ENCODE measurements at places on chromosomes 7 and 10.

DNA sequence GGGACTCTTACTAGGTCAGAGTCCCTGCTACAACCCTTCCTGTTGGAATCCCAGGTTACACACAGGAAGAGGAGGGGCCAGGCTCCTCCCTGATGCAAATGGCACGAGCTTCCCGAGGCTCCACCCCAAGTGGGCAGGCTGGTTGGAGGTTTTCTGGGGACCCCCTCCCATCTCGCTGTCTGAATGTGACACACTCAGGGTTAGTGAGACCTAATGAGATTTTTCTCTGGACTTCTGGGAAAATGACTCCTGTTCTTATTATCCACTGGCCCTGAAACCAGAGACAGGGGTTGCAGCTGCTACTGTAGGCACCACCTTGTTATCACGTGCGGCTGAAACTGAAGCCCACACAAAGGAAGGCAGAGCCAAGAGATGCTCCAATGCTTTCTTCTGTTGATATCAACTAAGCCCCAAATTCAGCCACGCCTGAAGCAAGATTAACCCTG is 103.3 kb downstream of the FAM107B start:
- DNase-seq = no peak

DNA sequence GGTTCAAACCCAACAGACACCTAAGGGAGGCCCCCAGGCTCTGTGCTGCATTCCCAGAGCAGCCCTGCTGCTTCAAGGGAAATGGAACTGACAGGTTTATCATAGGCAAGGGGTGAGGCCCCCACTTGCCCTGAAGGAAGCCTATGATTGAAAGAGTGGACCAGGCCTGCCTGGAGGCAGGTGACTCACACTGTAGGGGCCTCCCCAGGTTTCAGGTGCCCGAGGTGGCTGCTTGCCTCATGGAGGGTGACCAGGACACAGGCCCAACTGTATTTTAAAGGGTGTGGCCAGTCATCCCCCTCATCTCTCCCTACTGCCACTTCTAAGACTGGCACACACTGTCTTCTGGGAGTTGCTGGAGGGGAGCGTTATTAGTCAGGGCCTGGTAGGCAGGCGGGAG is 85.4 kb downstream of the ATXN7L1 start:
- no peak for DNase-seq

DNA sequence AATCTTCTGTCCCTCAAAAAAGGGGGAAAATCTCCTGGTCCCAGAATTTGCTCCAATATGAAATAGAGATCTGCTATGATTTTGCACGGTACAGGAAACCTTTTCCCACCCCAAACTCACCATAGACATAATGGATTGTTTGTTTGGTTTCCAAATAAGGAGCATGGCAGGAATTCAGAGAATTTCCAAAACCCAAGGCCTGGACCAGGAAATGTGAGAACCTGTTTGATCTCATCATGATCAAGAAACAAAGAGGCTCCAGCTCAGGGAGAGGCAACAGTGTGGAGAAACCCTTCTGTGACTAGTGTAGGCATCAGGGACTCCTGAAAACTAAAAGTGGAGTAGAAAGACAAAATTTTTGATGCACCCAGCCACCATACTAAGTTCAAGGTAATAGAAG is 1548.1 kb upstream of the LRRTM3 start:
- no peak for DNase-seq

DNA sequence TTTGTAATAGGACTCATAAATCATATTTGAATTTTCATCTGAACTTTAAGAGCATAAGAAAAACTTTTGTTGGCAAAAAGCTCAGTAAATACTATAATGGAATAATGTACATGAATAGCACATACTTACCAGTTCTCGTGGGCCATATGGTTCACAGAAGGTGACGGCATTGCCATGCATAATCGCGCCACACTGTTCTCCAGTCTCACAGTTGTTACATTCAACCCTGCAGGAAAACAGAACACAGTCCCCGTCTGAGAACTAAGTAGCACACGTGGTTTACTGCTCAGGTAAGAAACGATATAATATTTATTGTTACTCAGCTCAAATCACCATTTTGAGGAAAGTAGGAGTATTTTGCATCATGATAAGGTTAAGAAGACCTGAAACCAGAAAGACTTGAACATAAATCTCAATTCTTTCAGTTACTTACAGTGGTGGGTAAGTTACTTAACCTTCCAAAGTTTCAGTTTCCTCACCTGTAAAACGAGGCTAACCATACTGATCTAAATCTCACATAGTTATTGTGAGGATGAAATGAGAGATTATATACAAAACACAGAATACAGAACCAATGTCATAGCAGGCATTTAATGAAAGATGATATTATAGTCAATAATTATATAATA is 261.4 kb downstream of the RELN start:
- no peak for DNase-seq

- no peak for DNase-seq
These were observed 1.6 kb downstream of the EXOSC1 start for GRCh38 chr10:97444212-97444611.

DNA sequence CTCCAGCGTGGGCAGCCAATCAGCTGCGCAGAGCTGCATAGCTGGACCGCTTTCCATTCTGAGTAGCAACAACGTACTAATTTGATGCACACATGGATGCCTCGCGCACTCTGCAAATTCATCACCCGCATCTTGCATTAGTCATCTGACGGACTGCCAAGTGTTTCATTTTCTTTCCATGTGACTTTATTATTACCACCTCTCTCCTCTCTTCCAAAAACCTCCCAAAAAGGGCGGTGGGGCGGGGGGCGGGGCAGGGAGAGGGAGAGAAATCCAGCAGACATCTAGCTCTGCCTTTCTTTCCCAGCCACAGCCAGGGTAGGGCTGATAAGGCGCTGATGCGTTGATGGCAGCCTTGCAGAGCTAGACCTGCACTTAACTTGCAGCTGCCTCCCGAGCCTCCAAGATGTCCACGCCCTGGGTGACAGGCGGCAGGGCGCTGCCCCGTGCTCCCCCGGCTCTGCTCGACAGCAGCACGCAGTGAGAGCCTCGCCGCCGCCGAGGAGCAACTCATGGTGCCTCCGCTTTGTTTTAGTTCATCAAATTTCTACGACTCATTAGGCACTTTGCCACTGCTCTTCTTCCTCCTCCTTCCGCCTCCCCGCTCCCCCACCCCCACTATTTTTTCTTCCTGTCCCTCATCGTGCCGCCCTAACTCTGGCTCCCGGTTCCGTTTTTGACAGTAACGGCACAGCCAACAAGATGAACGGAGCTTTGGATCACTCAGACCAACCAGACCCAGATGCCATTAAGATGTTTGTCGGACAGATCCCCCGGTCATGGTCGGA is 147.3 kb downstream of the CELF2 start:
- DNase-seq = peak; percentile 63

DNA sequence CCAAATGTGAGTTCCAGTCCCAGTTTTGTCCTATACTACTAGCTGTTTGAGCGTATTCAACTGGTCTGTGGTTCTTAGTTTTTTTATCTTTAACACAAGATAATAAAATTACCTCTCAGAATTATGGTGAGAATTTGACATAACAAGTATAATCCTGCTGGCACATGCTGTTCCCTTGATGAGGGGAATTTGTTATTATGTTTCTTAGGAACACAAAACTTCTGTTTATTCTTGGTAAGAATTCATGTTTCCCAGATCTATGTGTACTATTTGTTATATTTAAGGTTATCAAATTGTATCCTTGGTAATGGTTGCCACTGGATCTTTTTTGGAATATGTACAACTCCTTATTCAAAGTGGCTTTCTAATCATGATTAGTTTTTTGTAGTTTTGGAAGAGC is 335.6 kb downstream of the ADK start:
- DNase-seq = no peak

DNA sequence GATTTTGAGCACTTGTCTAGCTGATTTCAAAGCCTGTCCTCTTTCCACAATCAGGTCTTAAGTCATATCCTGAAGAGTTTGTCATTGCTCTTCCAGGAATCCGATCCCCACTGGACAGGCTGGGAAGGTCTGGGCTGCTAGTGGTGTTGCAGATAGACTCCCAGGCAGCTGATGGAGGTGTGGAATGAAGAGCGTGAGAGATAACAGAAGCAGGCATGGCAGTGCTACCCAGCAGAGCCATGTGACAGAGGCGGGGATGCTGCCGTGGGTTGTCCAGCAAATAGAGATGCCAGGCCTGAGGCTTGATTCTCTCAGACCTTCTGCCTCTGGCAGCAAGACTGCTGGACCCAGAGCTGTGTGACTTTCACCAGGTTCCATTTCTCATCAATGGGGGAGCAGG is 116.5 kb upstream of the EEPD1 start:
- DNase-seq = no peak

DNA sequence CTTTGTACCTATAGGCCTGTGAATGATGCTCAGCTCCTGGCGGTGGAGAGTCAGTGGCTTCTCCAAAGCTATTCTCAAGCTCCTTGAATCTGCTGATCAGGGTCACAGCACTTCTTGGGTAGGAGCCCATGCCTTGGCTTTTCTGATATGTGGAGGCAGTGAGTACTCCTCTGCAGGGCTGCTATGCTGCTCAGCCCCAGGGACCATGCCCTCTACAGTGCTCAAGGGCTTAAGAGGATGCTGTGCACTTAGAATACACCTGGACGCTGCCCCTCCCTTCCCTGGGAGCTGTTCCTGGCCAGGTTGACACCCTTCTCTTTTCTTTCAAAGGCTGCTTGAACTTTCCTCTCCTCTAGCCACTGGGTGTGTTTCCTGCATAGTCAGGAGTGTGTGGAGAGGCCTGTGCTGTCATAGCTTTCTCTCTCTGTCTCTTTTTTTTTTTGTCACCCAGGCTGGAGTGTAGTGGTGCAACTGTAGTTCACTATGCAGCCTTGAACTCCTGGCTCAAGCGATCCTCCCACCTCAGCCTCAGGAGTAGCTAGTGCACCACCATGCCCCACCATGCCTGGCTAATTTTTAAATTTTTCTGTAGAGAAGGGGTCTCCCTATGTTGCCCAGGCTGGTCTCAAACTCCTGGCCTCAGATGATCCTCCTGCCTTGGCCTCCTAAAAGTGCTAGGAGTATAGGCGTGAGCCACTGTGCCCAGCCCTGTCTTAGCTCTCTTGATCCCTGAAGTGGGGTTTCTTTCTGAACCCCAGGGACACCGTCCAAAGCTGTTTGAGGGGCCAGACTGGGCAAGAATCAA is 113.9 kb downstream of the KIF20B start:
- DNase-seq = no peak

GRCh38 chr7:101537205-101537604 is 91.9 kb downstream of the MYL10 start:
- DNase-seq = no peak

- no peak for DNase-seq
These were observed 49.8 kb upstream of the AGK start for GRCh38 chr7:141501451-141501850.

- DNase-seq = no peak
These were observed 69.1 kb upstream of the PTER start for GRCh38 chr10:16367621-16368292.

GRCh38 chr10:121787169-121787568 is 140.7 kb downstream of the ATE1 start:
- no peak for DNase-seq

- DNase-seq = no peak
These were observed 1094.9 kb upstream of the AUTS2 start for GRCh38 chr7:68503400-68503799.

- DNase-seq = no peak
These were observed 200.9 kb upstream of the AOAH start for GRCh38 chr7:36925207-36925606.

- DNase-seq = no peak
These were observed 129.7 kb downstream of the SAMD9 start for GRCh38 chr7:92988051-92988450.

DNA sequence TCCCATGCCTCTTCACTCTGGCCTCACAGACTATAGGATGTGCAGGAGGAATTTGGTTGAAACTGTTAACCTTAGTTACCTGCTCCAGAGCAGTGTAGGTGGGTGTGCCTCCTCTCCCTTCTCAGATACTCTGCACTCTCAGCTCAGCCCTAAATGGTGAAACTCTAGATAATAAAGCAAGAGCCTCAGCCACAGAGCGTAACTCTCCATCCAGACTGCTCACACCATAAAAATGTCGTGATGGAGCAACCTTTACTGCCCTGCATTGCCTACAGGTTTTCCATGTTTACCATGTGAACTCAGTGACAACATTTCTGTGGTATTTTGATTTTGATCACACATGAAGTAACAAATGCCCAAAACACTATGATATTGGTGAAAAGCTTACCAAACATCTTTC is 227.7 kb downstream of the CREB5 start:
- no peak for DNase-seq

GRCh38 chr10:1003884-1004670 is 15.8 kb downstream of the GTPBP4 start:
- no peak for DNase-seq

DNA sequence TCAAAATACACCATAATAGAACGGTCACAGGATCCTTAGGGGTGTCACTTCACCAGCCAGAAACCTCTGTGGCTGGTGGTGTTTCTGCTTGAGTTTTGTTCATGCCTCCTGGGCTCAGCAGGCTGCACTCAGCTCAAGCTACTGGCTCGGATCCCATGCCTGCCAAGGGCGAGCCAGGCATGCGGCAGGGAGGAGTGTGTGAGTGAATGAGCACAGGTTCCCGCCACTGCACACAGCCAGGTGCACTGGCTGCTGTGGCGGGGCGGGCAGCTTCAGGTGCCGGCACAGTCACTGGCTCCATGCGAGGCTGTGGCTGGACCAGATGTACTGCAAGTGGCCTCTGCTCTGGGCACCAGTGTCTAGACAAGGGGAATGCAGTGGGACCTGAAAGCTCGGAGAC is 29.5 kb downstream of the CLDN12 start:
- no peak for DNase-seq

DNA sequence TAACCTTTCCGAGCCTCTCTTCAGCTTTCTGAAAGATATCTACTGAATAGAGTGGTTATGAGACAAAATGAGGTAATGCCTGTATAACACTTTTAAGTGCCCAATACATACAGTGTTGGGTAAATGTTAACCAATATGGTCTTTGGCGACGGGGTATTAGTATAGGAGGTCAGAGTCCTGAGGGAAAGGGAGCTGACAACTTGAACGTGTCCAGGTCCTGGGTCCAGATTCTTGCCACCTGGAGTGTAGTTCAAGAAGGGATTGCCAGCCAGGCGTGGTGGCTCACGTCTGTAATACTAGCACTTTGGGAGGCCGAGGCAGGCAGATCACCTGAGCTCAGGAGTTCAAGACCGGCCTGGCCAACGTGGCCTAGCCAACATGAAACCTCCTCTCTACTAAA is 76.0 kb downstream of the ZFAND4 start:
- no peak for DNase-seq

GRCh38 chr7:303884-304573 is 14.1 kb downstream of the FOXL3 start:
- no peak for DNase-seq

- no peak for DNase-seq
These were observed 456.8 kb downstream of the SORCS1 start for GRCh38 chr10:106707657-106708056.

GRCh38 chr10:108421266-108421665 is 1256.8 kb upstream of the SORCS1 start:
- DNase-seq = no peak

DNA sequence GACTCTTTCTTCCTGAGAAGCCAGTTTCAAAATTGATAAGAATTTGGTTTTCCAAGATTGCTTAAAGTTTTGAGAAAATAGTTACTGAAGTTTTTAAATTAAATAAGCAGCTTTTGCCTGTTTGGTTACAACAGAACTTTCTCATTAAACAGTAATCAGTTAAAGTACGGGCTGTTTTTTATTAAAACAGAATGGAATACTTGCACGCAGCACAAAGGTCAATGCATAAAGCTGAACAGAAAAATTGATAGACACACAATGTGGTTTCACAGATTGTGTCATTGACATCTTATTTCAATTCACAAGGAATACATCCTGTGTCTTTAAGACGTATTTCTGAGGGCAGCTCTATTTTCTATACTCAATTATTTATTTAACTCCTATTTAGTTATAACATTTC is 192.2 kb downstream of the PRKG1 start:
- DNase-seq = no peak

All from activated T-cell treated with anti-CD3 and anti-CD28 coated beads for 24 hours (primary cell).